ENCODE measurements at places on chromosomes 4 and X.

- H3K4me1 ChIP-seq = no peaks in the 10 kb centered on the region
- H3K36me3 ChIP-seq = no peaks in the 10 kb centered on the region
- H3K27ac ChIP-seq = no peak overlapping the region
- H3K27me3 ChIP-seq = peaks cover 6% of the 10 kb centered on the region
Measured at GRCh38 chr4:185936650-185937376, 124.8 kb upstream of the SORBS2 start.

DNA sequence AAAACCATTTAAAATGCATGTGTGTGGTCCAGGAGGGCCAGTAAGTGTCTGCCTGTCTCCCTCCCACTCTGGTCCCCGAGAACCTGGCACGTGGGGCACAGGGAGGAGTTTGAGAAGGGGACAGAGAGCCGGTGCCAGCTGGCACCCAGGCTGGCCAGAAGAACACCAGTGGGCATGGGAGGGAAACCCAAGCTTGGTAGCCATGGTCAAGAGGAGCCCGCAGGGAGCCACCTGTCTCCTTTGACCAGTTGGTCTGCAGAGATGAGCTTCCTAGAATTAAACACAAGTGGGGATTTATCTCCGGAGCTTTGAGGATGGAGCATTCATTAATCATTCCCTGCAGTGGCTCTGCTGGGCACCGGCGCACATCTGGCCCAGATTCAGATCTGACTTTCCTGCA, 41.6 kb downstream of the HMX1 start:
- H3K27me3 ChIP-seq = peaks cover 5% of the 10 kb centered on the region
- H3K4me3 ChIP-seq = no peak overlapping the region
- DNase-seq = no peak
- peaks cover 1% of the 10 kb centered on the region for H3K36me3 ChIP-seq
- H3K27ac ChIP-seq = no peak overlapping the region
- H3K4me1 ChIP-seq = peaks cover 2% of the 10 kb centered on the region

- H3K4me3 ChIP-seq = no peak overlapping the region
- H3K4me1 ChIP-seq = no peaks in the 10 kb centered on the region
- H3K36me3 ChIP-seq = peaks cover 6% of the 10 kb centered on the region
- DNase-seq = no peak
- no peak overlapping the region for H3K27ac ChIP-seq
Measured at GRCh38 chrX:151416579-151416978, 19.6 kb downstream of the VMA21 start.

DNA sequence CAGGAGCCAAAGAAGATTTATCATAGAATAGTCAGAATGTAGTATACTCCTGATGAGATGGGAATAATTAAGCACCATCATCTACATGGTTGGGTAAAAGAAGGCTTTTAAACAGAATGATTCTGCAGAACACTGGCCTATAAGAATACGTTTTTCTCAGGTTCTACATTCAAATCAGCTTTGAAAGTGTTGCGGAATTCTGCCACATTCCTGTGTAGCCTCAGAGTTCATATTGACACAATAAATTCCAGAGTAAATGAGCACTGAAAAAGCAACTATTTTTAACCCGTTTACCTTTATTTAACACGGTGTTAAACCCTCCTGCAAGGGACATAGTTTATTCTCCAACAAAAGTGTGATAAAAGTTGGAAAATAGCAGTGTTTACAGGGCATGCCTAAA, 950.2 kb upstream of the SLIT2 start:
- H3K4me1 ChIP-seq = no peaks in the 10 kb centered on the region
- H3K36me3 ChIP-seq = no peaks in the 10 kb centered on the region
- H3K27ac ChIP-seq = no peak overlapping the region
- DNase-seq = no peak
